T follicular helper cell (primary cell): ENCODE measurements at places on chromosomes 1 and 21.

GRCh38 chr1:112540226-112540794, 31.5 kb downstream of the WNT2B start:
- no peak for DNase-seq

GRCh38 chr1:43970502-43970901, 692 bp downstream of the DPH2 start:
- no peak for DNase-seq

DNA sequence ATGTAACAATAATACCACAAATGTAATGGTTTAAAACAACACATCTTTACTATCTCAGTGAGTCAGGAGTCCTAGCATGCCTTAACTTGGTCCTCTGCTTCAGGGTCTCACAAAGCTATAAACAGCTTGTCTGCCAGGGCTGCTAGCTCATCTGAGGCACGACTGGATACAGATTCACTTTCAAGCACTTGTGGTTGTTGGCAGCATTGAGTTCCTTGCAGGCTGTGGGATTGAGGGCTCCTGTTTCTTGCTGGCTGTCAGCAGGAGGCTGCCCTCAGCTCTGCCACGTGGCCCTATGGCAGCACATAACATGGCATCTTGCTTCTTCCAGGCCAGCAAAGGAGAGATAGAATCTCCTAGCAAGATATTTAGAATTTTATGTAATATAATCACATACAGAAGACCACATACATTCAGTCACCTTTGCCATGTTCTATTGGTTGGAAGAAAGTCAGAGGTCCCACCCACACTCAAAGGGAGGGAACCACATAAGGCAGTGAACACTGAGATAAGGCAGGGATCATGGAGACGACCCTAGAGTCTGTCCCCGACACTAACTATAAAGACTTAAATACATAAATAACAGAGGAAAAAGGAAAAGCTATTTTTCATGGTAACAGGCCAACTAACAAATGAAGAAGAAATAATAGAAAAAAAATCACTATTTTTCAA, 18.9 kb upstream of the IPP start:
- no peak for DNase-seq

DNA sequence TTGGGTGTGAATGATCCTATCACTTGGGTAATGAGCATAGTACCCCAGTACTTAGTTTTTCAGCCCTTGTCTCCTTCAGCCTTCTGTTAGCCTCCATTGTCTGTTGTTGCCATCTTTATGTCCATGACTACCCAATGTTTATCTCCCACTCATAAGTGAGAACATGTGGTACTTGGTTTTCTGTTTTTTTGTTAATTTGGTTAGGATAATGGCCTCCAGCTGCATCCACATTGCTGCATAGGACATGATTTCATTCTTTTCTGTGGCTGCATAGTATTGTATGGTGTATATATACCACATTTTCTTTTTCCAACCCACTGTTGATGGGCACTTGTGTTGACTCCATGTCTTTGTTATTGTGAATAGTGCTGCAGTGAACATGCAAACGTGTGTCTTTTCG, 39.6 kb upstream of the GPR52 start:
- DNase-seq = no peak

- no peak for DNase-seq
Observed at GRCh38 chr1:37841652-37842051, 17.7 kb downstream of the MTF1 start.

DNA sequence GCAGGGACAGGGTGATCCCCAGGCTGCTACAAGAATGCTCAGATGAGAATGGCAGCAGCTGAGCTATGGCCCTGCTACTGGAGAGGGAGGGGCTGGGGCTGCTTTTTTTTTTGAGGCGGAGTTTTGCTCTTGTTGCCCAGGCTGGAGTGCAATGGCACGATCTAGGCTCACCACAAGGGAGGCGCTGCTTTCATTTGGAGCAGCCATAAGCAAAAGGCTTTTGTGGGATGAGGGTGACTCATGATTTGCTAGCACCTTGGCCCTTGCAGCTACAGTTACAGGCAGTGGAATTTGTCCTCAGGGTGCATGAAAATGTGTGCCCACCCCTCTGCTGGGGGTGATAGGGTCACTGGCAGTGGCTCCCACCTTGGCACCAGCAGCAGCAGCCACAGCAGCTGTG, 32.4 kb upstream of the CYP4A22 start:
- DNase-seq = no peak

GRCh38 chr1:58732087-58732775, 32.4 kb upstream of the MYSM1 start:
- no peak for DNase-seq

DNA sequence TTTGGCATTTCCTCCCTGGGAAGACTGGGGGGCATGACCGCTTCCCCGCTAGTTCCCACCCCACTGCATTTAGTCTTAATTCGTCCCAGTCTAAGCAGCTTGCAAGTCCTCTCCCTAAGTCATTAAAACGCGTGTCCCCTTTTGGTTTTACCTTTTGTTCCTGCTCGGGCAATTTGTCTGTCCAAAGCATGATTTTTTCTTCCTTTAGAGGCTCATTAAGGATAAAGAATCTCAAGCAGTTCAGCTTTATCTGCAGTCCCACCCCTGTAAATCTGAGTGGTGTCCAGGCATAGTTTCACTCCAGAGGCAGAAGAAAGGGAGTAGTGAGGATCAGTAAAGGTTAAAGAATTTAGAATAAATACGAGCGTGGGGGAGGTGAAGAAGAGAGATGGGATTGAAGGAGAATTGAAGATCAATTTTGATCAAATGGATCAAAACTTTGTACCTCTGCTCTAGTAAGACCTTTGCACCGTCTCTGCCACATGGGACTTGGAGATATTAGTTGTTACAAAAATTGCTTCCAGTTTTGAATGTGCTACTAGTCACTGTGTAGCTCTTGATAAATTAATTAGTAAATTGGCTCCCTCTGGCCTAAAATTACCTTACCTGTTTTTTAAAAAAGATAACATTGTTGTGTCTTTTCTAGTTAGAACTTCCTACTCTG, 989 bp upstream of the ETV3 start:
- DNase-seq = no peak

DNA sequence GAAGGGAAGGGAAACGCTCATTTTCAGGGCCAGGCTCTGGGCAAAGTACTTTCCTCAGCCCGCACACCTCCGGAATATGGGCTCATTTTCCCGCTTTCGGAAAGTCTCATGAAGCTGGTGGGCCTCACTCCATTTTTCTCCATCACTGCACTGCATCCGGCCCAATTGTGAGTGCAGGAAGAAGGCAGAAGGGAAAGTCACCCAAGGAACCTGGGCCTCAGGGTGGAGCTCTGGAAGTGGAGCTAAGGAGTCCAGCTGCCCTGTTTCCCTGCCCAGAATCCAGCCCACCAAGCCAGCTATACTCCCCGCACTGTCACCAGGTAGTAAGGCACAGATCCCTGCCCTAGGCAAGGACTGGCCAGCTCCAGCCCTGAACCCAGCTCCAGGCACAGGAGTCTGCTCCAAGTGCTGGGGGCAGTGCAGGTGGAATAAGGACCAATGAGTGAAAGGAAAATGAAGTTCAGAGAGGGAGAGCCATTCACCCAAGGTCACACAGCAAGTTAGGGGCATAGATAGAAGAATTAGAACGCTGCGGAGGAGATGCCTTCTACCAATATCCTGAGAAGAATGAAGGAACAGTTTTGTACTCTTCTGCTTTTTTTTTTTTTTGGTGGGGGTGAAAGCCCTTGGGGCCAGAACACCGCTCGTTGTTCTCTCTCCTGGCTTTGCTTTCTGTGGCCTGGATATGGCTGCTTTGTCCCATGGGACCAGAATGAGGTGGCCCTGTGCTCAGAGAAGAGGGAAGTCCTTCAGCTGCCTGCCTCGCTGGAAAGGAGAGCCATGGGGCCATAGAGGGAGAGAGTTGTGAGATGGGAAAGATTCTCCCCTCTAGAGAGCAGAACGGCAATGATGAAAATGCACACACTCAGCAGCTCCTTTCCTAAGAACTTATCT, 10.0 kb downstream of the LRP8 start:
- DNase-seq = no peak

- DNase-seq = no peak
Observed at GRCh38 chr1:165344198-165344597, 12.3 kb downstream of the LMX1A start.

DNA sequence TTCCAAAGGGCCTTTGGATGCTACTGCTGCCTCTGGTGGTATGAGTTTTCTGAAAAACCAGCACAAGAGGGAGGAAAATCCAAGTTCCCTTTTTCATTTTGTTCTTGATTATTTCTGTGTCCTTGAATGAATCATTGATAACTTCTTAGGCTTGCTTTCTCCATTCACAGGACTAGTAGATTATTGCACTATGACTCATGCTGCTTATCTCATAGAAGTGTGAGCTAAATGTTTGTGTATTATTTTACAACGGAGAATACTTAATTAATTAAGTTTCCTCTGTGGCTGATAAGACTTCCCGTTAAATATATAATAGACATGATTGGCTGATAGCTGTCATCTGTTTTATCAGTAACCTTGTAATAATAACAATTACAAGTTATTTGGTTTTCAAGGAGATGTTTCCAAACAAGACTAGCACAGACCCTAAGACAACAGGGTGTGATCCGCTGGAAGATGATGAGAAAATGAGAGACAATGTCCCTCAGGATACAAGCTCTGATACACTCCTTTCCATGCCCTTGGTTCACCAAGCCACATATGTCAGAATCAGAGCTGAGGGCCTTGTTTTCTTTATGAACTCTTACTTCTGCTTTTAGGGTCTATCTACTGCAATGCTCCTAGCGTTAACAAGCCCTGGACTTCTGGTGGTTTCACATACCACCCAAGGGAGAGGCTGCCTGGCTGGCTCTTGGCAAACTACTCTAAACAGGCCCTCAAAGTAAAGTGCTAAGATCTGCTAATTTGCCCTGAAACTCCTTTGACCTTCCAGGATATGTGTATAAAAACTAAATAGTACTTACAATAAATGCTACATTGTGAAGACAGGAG, 1078.3 kb downstream of the TTLL7 start:
- DNase-seq = no peak

DNA sequence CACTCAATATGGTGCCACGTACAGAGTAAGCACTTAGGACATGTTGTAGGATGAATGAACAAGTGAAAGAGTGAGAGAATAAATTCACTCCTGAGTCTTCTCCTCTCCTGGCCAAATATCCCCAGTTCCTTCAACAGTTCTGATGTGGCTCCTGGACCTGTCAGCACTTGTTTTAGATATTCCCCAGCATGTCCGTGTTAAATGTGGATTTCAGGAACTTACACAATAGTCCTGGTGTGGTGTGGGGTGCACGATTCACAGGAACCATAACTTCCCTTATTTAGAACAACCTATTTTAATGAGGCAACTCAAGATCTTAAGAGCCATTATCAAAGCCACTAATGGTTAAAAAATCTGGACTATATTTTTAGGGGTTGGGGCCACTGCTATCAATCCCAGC, 39.0 kb upstream of the MYSM1 start:
- no peak for DNase-seq

- no peak for DNase-seq
Observed at GRCh38 chr1:163178628-163179027, 24.1 kb downstream of the RGS5 start.

DNA sequence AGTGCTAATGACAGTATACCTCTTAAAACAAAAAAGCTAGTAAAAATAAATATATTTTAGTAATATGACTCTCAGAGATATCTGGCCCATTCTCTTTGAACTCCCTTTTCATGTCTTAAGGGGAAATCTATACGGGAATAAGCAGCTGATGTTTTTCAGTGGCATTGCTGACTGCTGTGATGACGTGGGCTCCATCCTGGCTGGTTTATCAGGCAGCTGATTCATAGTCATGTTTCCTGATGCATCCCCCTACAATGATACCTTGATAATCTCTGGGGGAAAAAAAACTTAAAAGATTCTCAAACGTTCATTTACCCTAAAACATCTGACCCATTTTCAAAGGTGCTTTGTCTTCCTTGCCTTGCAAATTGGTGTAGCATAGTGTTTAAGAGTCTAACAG, 53.8 kb downstream of the ABCA4 start:
- no peak for DNase-seq

DNA sequence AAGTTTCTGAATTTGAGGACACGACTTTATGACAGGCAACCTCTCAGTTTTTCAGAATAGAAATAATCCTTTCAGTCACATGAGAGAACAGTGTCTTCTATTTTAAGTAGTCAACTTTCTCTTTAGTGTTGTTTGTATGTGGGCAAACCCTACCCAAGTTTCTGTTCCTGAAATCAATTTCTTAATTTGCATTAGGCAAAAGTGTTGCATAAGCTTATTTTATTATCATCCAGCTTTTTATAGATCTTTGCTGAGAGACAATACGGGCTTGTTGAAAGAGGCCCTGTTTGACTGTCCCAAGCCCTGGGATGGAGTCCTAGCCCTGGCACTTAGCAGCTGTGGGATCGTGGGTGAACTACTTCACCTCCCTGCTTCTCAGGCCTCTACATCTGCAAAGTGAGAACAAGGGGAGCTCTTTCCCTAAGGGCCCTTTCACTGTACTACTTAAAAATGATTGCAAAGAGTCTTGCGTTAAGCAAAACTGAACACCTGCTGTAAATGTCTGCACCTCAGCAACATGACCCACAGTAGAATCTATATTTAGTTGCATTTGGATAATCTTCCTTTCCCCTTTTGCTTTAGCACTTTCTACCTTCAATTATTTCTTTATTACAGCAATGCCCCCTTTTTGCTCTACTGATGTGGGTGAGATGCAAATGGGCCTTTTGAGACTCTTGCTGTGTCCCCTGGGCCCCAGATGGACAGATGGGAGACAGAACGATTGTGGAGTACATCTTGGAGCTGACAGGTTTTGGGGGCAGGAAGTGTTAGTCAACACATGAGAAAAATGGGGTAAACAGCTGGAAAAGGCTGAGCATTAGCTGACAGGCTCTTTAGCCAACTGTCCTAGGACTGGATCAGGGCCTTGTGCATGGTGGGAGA, 41.0 kb upstream of the SCAF4 start:
- DNase-seq = no peak

GRCh38 chr1:116224111-116224510, 112.9 kb downstream of the MAB21L3 start:
- DNase-seq = no peak

- no peak for DNase-seq
Observed at GRCh38 chr21:34967509-34968289, 81.4 kb downstream of the RUNX1 start.

- DNase-seq = no peak
Observed at GRCh38 chr21:38267136-38267755, 10.5 kb downstream of the KCNJ15 start.

DNA sequence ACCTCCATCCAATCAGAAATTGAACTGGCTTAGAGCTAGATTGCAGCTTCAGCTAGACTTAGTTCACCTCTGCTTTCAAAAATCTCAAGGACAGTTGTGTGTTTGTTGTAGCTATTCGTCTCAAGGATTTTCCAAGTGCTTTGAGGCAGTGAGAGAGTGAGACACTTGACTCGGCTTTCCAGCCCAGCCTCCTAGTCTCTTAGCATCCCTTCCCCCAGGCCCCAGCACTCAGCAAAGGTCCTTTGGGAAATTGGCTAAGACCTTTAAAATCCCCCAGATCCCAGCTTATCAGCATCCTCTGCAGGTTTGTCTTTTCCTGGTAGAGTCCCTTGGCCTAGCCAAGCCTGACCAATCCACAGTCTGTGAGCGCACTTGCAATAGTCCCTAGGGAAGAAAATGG, 47.9 kb upstream of the PROX1 start:
- DNase-seq = no peak

DNA sequence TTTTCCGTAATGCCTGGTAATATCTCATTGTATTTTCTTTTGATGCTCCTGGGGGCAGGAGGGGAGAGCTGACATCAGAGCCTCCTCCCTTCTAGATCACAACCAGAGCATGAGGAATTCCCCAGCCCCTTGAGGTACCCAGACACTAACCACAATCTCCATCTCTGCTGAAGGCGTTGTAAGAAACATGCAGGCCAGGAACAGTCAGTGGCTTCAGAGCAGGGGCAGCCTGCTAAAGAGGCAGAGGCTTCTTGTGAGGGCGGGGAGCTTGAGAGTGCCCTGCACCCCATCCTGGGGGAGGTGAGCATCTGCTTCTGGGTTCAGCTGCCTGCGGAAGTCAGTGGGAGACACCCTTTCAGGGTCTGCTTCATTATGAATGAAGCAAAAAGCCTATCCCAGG, 19.0 kb downstream of the MAPKAPK2 start:
- DNase-seq = peak; percentile 47
